Stimulated activated CD8-positive, alpha-beta memory T cell treated with anti-CD3 and anti-CD28 coated beads, Interleukin-4, amount 100 ng/mL, for 48 hours (primary cell): ENCODE measurements at places on chromosomes 3 and 15.

GRCh38 chr3:186241910-186242821 lies 119.9 kb downstream of the DGKG start:
- DNase-seq = peak; percentile 74

GRCh38 chr3:153503873-153504272 lies 341.8 kb downstream of the RAP2B start:
- no peak for DNase-seq

DNA sequence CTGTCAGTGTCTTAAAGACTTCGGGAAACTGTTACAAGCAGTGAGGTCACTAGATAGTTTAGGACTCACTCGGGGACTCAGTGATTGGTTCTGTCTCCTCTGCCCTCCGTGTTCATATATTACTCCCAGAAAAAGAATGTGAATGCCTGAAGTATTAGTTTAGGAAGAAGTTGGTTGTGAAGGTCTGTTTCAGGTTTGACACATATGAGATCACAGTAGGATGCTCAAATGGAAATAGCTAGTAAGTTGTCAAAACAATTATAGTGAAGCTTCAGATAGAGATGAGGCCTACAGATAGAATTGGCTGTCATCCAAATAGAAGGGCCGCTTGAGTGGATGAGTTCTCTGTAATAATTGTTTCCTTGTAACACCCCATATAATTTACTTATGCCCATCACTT lies 172.6 kb downstream of the PLCL2 start:
- no peak for DNase-seq

GRCh38 chr3:112114576-112115160 lies 18.4 kb downstream of the GCSAM start:
- DNase-seq = no peak

DNA sequence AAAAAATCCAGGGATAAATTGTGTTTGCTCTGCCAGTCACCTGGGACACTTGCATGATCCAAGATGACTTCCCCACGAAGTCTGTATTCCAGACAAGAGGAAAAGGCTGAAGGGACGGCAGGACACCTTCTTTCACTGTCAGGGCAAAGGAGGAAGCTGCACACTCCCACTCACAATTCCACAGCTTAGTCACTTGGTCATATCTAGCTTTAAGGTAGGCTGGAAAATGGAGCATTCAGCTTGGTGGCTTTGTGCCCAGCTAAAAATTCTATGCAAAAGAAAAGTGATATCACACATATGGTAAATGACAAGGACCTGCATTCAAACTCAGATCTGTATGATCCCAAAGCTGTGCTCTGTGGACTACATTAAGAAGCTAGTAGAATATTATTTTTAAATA lies 109.2 kb upstream of the TPM1 start:
- no peak for DNase-seq

DNA sequence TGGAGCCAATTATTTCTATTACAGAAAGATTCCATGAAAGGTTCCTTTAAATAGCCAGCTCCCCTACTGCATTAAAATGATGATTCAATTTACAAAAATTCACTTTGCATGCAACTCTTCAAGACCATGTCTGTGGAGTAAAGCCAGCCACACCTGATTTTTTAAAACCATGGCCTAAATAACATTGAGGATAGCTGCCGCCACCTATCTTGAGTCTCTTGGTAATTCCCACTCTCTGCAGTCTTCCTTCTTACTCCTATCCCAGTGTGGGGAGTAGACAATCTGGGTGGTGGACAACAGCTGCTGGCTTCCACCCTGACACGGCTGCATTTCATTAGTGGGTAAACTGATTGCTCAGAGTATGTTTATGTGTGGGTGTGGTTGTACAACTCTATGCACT lies 10.7 kb downstream of the LRTM1 start:
- DNase-seq = no peak

- DNase-seq = no peak
Observed at GRCh38 chr15:98873441-98874218, 134.0 kb downstream of the PGPEP1L start.

DNA sequence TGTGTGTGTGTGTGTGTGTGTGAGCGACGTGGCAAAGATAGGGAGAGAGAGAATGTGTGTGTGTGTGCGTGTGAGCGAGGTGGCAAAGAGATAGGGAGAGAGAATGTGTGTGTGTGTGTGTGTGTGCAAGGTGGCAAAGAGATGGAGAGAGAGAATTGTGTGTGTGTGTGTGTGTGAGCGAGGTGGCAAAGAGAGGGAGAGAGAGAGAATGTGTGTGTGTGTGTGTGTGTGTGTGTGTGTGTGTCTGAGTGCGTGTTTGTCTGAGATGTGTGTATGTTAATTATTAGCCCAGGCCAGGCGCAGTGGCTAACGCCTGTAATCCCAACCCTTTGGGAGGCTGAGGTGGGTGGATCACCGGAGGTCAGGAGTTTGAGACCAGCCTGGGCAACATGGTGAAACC lies 154.6 kb upstream of the RGMA start:
- DNase-seq = no peak

DNA sequence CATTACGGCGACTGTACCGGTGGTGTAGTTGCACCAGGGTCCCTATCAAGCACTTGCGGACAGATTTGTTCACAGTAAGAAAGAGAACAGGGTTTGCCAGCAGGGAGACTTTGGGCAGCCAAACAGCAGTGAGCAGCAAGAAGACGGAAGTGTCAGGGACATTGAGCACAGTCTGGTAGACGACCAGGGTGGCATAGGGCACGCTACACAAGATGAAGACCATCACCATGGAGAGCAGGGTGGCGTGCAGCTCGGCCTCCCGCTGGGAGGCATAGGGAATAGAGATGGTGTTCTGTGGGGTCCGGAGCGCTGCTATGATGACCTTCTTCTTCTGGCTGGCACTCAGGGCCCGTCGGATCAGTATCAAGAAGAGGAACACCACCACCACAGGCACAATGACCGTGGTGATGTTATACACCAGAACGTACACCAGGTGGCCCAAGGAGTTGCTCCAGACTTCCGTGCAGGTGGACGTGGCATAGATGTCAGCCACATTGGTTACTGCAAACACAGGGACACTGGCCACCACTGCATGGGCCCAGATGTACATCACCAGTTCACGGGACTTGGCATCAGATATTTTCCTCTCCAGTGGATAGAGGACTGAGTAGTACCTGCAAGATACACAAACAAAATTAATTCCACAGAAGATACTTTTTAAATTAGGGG lies 19.1 kb upstream of the FSIP1 start:
- peak; percentile 35 for DNase-seq

DNA sequence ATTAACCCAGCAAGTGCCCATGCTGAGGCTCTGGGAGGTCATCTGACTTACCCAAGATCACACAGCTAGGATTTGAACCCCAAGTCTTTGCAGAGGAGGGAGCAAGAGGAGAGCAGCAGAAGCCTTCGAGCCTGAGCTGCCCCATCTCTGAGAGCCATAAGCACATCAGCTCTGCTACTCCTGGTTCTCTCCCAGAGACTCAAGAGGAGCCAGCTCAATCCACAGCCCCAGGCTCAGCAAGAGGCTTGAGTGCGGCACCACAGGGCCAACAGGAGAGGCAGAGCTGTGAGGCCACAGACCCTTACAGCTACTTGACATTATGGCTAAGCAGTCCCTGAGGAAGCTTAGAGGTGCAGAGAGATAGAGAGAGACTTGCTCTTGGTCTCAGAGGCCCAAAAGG lies 15.9 kb upstream of the NTRK3 start:
- DNase-seq = no peak

DNA sequence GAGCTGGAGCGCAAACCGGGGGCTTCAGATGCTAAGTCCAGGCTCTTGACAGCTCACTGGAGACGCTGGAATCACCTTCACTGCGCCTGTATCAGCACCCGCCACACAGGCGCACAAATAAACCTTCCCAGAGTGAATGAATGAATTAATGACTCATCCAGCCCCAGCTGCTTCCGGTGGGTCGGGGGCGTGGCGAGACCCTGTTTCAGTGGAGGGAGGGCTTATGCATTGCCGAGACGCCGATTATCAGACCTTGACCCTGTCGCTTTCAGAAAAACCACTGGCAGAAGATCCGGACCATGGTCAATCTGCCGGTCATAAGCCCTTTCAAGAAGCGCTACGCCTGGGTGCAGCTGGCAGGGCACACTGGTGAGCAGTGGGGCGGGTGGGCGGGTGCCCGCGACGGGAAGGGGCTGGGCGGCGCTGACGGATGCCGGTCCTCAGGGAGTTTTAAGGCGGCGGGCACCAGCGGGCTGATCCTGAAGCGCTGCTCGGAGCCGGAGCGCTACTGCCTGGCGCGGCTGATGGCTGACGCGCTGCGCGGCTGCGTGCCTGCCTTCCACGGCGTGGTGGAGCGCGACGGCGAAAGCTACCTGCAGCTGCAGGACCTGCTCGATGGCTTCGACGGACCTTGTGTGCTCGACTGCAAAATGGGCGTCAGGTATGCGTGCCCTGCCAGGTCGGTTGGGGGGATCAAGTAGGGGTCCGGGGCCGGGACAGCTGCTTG lies 7.7 kb downstream of the ITPKA start:
- peak; percentile 55 for DNase-seq

DNA sequence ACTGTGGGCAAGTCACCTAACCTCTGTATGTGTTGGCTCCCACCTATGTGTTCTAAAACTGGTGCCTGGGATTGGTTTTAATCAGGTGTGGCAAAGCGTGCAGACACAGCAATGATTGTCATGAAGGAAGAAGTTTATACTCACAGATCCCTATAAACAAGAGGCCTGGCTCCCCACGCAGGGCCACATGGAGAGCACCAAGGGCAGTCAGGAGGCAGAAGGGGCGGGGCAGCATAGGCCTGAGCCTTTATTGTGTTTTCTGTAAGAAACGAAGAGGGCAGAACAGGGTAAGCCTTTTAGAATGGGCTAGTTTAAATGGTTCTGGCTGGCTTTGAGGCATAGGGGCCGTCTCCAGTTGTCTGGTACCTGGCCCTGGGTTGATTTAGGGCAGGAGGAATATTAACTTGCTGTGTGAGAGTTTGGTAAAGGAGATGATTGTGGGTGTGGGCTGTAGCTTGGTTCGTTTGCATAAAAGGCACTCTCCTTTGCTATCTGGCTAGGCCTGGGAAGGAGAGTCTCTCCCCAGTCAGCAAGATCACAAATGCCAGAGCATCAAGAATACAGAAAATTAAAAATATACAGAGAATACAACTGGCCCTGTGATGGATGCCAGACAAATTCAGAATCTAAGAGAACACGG lies 2.2 kb upstream of the FBXW12 start:
- no peak for DNase-seq

- DNase-seq = no peak
Observed at GRCh38 chr3:187222801-187223200, 25.5 kb downstream of the RTP1 start.
